Daoy (cell line): ENCODE measurements at places on chromosomes 16 and 17. TPM values are rescaled to one million over a fixed set of nuclear protein-coding genes. Genes with fewer than 3 reads are reported as not detected.

GRCh38 chr17:33120103-33120502, 128.5 kb downstream of the SPACA3 start:
- DNase-seq: no peak

- no peak for DNase-seq
These were observed 13.2 kb upstream of the SLC12A3 start for GRCh38 chr16:56851671-56852400.

GRCh38 chr16:9679213-9679767, 502.9 kb downstream of the GRIN2A start:
- no peak for DNase-seq

- DNase-seq: no peak
These were observed 151.4 kb downstream of the KATNIP start for GRCh38 chr16:27701381-27701780.

DNA sequence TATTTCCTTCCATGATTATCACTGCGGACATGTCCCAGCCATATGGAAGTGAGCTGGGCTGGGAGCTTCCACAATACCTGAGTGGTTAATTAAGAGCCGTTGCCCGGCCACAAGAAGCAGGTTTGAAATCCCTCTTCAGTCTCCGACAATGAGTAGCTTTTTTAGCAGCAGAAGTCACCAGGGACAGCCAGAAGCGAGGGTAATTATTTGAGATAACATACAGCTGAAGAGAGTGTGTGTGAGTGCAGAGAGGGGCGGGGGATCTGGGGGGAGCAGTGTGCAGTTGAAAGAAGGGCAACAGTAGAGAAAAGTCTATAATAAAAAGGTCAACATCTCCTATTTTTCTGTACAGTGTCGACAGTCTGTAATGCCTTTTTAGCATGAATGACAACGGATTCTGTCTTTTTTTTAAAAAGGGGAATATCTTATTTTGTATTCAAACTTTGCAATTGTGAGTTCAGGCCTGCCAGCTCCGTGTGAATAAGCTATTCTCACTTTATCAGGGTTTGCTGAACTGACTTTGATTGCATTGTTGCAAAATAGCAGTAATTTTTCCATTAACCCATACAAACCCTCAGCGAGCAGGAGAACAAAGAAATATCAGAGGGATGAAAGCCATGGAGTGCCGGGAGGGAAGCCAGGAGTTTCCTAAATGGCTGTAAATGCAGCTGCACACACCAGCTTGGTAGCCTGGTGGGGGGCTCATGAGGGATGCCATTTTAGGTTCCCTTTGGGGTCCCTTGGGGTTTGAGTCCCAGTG, 220.3 kb upstream of the IRX3 start:
- DNase-seq: no peak

GRCh38 chr17:16933317-16934132, 38.4 kb downstream of the TNFRSF13B start:
- DNase-seq: no peak

- no peak for DNase-seq
These were observed 23.1 kb downstream of the DEF8 start for GRCh38 chr16:89971495-89972243.

DNA sequence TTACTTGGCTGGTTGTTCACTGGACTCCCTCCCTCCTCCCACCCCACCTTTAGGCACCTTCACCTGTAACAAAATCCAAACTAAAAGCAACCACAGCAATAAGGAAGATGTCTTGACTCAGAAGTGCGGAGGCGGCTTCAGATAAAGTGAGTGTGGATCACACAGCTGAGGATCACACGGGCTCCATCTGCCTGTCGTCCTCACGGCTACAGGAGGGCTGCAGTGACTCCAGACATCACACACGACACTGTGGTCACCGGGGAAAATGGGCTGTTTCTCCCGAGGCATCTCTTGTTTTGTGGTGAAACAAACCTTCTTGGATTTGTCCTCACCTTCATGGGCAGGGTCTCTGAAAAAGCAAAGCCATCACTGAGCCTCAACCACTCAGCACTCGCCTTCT, 7.9 kb upstream of the ACSF3 start:
- no peak for DNase-seq

DNA sequence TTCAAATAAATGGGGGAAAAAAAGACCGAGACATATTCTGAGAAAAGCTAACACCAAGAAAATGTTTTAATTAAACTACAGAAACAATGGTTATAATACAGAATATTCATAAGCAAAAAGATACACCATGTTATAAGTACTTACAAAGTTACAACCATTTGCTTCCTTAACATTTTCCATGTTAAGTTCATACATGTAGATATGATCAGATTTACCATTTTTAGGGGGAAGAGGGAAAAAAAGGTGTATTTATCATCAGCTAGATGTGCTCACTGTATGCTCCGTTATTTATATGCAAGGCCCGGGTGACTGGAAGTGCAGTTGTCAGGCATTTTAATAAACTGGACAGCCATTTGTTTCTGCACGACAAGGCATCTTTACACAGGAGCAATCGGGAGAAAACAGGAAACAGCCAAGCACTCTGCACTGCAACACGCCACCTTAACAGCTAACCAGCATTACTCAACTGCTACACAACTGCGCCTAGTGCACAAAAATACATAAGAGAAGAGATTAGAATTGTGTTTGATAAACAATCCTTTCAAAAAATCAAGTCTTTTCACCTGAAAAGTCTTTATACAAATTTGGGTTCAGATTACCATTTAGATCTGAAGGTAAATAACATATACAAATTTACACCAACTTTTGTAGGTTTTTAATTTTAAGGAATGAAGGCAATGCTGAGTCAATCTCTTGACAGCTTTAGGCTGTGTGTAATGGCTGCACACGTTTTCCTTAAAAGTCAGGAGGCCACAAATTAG, 2.9 kb downstream of the SRSF2 start:
- DNase-seq: no peak

GRCh38 chr17:7929158-7930023, at the start of gene KCNAB3:
Gene KCNAB3, minus strand, starts transcription at chr17:7929856. Its CDS starts 421 bp downstream, at chr17:7929435.
- DNase-seq: peak; percentile 82

GRCh38 chr17:69431835-69432234, 17.3 kb downstream of the MAP2K6 start:
- no peak for DNase-seq

DNA sequence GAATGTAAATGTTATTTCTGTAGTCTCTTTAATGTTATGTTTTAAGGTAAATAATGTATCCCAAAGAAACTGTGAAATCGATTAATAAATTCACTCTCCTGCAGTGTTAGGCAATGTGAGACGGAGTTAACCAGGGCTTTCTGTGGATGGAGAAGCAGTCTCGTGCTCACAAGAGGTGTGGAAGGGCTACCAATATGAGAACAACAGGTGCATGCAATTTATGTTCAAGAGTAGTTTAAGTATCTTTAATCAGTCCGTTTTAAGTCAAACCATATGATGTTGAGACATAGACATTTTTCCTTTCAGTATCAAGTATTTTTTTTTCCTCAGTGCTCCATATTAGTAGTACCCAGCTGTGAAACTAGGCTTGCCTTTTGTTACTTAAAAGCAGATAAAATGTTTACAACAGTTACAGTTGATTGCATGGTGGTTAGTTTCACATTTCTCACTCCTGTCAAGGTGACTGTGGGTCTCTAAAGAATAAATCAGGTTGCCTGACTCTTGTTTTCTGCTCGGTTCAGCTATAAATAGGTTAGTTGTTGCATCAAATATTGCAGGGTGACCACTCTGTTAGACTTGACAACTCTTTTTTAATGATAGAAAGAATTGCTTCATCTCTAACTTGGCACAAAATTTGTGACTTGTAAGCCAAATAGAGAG, 54.4 kb downstream of the COX10 start:
- no peak for DNase-seq

GRCh38 chr16:2090481-2090776, 42.6 kb downstream of the TSC2 start:
- DNase-seq: no peak

GRCh38 chr17:63822537-63822936, 4.7 kb upstream of the PSMC5 start:
- no peak for DNase-seq

DNA sequence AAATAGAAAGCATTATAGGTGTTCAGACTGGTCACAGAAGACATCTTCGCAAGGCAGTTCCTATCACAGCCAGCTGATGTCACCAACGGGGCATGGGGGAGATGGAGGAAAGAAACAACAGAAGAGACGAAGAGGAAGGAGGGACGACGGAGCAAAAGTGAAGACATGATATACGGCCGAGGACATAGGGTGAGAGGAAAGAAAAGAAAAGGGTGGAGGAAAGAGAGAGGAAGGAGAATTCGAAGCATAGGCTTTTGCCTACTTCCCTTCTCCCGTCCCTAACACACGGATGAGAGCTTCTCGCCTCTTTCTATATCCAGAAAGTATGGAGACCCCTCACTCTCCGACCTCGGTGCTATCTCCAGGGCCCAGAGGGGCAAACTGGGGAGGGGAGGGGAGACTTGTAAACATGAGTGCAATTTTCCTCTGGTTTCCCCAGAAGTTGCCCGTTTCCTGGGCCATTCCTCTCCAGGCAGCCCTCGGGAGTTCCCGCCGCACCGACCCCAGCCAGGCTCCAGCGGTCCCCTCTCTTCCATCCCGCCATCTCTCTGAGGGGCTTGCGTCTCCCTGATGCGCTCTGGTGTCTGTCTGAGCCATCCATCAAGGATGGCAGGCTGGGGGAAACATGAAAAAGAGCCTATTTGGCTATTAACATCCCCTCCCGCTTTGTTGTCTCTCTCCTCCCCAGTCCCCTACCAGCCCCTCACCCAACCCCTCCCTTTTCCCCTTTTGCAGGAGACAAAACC, 26.0 kb downstream of the COPZ2 start:
- DNase-seq: peak; percentile 44

DNA sequence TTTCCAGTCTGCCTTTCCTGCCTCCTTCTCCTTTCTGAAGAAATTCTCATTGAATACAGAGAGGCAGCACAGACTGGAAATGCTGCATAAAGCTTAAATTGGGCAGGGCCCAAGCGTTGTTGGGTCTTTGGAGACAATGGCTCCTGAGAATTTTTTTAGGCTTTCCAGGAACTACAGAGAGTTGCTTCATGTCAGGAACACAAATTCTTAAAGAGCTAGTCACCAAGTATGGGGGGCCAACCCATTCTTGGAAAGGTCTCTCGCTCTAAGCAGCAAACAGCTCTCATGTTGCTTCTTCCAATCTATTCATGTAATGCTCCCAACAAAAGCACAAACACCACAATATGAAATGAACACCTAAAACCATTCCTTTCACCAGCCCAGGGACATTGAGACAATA, 6.9 kb downstream of the HNF1B start:
- peak; percentile 29 for DNase-seq

DNA sequence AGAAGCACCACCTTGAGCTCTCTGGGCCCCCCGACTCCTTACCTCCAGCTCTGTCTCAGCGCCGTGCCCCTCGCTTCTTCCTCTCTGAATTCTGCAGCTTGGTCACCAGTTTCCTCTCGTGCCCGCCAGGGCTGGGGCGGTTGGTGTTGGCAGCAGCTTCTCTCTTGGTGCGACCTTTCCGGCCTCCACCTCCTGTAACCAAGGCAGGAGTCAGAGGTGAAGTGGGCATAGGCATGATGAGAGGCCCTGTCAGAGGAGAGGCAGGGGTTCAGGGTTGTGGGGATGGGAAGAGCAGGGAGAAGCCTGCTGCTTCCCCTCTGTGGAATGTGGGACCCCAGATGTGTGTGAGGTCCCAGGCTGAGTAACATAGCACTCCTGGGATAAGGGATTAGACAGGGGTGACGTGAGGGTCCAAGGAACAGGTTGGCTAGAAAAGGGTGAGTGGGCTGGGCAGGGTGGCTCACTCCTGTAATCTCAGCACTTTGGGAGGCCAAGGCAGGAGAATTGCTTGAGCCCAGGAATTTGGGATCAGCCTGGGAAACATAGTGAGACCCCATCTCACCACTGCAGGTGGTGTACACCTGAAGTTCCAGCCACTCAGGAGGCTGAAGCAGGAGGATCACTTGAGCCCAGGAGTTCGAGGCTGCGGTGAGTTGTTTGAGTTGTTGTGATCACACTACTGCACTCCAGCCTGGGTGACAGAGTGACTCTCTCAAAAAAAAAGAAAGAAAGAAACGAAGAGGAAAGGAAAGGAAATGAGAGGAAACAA, 626 bp downstream of the NUPR1 start:
- DNase-seq: no peak

GRCh38 chr17:74592087-74592990, at the start of gene CD300LD:
Gene CD300LD, minus strand, starts transcription at chr17:74592283. Its CDS starts 81 bp downstream, at chr17:74592202.
- DNase-seq: peak; percentile 37

DNA sequence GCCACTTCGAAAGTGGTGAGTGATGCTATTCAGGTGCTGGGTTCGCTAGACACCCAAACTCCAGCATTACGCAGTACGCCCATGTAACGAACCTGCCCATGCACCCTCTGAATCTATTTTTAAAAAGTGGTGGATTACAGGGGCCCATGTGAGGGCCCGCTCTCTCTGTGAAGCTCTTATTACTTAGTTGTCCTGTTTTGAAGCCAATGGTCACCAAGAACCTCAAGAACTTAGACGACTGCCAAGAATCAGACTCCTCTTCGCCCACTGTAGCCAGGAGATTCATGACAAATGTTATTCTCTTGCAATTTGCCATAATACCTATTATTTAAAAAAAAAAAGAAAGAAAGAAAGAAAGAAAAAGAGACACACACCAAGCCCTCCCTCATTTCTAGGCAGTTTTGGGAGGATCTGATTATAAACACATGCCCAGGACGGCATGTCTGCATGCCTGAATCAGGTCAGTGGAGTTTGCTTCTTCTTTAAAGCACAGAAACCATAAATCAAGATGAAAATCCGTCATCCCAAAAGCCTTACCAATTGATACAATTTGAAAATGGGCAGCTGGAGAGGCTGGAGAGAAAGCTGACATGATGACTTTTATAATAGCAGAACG, 108.6 kb downstream of the IRX3 start:
- no peak for DNase-seq

GRCh38 chr16:89035669-89036570, 57.7 kb upstream of the ACSF3 start:
- DNase-seq: no peak

GRCh38 chr16:26901983-26902382, 164.7 kb upstream of the C16orf82 start:
- no peak for DNase-seq

DNA sequence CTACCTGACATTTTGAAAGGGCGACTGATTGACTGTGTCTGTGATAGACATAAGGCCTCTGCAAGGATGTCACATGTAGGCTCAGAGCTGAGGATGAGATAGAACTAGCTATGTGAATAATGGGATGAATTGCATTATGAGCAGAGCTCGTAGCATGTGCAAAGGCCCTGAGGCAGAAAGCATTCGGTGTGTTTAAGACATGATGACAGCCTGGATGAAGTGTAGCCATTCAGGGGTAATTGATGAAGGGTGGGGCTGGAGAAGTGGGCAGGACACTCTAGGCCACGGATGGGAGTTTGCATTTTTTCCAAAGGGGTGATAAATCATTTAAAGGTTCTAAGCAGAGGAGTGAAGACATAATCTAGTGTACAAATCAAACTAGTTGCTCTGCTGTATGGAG, 62.6 kb downstream of the USP43 start:
- no peak for DNase-seq

The RNF167 gene
- 31.8 and 39.1 TPM in 2 replicates for total RNA-seq

The ZP2 gene
- not detected in 2 replicates for total RNA-seq

The GPR139 gene
- not detected in 2 replicates for total RNA-seq

The TBX4 gene
- 0.24 TPM in 1 of 2 replicates, not detected in the other for total RNA-seq

The LCMT1 gene
- 39.3 and 49.2 TPM in 2 replicates for total RNA-seq

The MYCBPAP gene
- total RNA-seq: 1.5 TPM in 1 of 2 replicates, not detected in the other

The SRCIN1 gene
- 0.03 and 0.80 TPM in 2 replicates for total RNA-seq

The ZNF469 gene
- total RNA-seq: 0.23 and 0.27 TPM in 2 replicates

The ITGAL gene
- total RNA-seq: not detected in 2 replicates

The MYH8 gene
- total RNA-seq: not detected in 2 replicates

The ZPBP2 gene
- not detected in 2 replicates for total RNA-seq

The KIFC3 gene
- total RNA-seq: 40.9 and 53.9 TPM in 2 replicates

The DNAH9 gene
- 0.74 and 16.7 TPM in 2 replicates for total RNA-seq

The PGS1 gene
- 25.6 and 26.8 TPM in 2 replicates for total RNA-seq
